ENCODE measurements at places on chromosomes 6 and 20. TPM values are rescaled to one million over a fixed set of nuclear protein-coding genes. Genes with fewer than 3 reads are reported as not detected.

DNA sequence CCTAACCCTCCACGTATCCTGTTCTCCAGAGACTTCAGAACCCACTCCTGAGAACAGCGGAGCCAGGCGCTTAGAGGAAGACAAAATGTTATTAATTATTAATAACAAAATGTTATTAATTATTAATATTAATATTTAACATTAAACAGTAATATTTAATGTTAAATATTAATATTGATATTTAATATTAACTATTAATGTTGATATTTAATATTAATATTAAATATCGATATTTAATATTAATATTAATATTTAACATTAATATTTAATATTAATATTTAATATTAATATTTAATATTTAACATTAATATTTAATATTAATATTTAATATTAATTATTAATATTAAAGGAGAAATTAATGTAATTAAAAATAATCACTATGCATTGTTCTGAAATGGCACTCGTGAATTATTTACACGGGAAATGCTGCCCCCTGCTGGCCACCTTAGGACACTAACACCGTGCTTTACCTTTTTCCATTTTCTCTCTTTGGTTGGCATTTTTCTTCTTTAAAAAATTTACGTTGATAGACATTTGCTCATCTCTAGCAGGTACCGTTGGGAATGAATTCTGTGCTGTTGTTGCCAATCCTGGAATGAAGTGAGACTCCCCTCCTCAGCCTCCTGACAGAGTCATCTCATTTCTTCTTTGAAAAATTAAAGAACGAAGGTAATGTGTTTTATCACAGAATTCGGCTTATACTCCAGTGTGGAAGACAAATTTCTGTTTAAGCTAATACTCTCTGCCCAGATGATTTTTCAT lies 7.5 kb upstream of the GGTLC1 start:
- H3K27me3 ChIP-seq: no peaks in the 10 kb centered on the region
- peak; percentile 79 for DNase-seq
- no peaks in the 10 kb centered on the region for H3K4me1 ChIP-seq
- H3K36me3 ChIP-seq: no peaks in the 10 kb centered on the region
- no peak overlapping the region for H3K4me3 ChIP-seq

GRCh38 chr6:15032015-15032414 lies 213.9 kb upstream of the JARID2 start:
- DNase-seq: no peak
- H3K4me1 ChIP-seq: peaks cover 4% of the 10 kb centered on the region
- H3K27ac ChIP-seq: no peak overlapping the region
- H3K27me3 ChIP-seq: no peaks in the 10 kb centered on the region

Gene PSMB9
- total RNA-seq: 1.3 TPM

Gene ENPP3
- 1.0 TPM for total RNA-seq

Gene ZNF165
- 9.4 TPM for total RNA-seq

DNA sequence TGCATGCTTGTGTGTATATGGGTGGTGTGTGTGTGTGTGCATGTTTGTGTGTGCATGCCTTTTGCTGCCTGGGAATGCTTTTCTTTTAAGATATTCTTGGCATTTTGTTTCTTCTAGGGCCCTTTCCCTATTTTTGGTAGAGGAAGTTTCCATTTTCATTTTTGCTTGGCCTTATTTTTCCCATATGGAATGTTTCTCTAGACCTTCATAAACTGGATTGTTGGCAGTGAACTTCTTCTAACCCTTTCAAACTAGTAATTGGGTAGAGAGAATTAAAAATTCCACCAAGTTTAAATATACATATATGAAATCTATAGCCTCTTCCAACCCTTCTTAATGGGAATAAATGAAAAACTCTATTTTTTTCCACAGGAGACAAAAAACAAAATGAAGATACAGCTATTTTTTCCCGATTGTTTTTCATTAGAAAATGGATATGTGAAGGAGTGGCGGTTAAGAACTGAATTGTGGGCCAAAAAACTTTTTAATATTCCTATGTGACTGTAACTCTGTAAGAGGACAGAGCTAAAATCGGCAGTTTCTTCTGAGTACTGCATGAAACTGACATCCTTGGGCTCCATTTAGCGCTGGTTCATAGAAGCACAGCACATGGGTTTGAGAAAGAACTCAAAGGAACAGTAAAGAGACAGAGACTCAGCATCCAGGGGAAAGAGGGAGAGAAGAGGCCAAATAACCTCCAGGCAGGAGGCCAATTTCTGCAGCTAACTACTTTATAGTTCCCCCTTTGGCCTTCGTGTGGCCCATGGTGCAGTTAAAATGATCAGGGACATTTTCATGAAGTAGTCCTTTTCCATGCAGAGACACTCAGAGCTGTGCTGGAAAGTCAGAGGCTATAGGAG lies 102.1 kb downstream of the TMEM170B start:
- no peaks in the 10 kb centered on the region for H3K36me3 ChIP-seq
- no peak for DNase-seq
- H3K27me3 ChIP-seq: no peaks in the 10 kb centered on the region
- no peak overlapping the region for H3K27ac ChIP-seq
- H3K4me3 ChIP-seq: no peak overlapping the region

GRCh38 chr20:62117362-62117646 lies 5.0 kb upstream of the LSM14B start:
- H3K27ac ChIP-seq: no peak overlapping the region
- H3K36me3 ChIP-seq: no peaks in the 10 kb centered on the region
- no peaks in the 10 kb centered on the region for H3K27me3 ChIP-seq
- no peak overlapping the region for H3K4me3 ChIP-seq

All from hepatocyte (in vitro differentiated cells).